Amniotic epithelial cell (primary cell): ENCODE measurements at places on chromosomes 11 and 22.
A peak's percentile ranks its signal among the peaks of the same experiment; 100 is the strongest.

DNA sequence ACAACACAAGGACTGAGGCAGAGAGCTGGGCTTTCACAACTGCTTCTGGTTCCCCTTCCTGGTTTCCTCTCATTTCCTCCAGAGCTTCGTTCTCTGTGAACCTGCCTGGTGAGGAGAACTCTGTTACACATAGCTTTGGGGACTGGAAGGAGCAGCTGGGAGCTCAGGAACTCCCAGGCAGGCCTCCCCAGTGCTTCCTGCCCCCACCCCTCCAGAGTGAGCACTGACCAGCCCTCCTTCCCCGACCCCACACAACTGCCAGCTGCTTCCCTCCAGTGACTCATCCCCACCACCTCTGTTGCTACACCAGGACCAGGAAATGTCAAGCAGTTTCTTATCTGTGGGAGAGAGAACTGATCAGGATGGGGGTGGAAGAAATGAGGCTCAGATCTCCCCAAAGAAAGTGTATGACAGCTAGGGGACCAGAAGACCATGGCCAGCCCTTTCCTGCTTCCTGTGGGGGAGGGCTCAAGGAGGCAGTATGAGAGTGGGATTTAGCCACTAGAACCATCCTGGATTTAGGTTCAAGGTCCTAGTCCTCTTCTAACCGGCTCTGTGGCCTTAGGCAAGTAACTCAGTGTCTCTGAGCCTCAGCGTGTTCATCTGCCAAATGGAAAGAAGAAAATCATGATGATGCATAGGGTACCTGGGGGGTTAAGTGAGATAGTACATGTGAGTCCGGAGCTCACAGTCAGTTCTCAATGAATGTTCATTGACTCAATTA lies 4.5 kb upstream of the TP53I11 start:
- DNase-seq = peak; percentile 88

DNA sequence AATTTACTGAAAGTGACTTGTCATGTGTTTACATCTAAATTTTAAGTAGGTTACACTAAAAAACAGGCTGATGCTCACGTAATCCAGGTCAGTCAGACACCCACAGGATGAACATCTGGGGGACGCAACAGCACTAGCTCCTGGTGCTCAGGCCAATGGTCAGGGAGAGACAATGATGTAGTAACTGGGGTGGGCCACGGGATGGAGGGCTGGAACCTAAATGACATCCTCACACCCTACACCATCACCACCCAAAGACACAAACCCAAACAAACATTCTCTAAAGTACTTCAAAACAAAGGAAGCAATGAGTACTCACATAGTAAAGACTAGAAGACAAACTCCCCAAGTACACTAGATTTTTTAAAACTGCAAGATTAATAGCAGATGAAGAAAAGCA lies 53.5 kb upstream of the SLC25A1 start:
- no peak for DNase-seq

GRCh38 chr11:117127171-117127901 lies 16.8 kb upstream of the PAFAH1B2 start:
- no peak for DNase-seq

GRCh38 chr11:67289651-67290479 lies 762 bp downstream of the ANKRD13D start:
- DNase-seq = peak; percentile 27

GRCh38 chr11:130612291-130612851 lies 163.9 kb downstream of the ADAMTS15 start:
- peak; percentile 80 for DNase-seq

DNA sequence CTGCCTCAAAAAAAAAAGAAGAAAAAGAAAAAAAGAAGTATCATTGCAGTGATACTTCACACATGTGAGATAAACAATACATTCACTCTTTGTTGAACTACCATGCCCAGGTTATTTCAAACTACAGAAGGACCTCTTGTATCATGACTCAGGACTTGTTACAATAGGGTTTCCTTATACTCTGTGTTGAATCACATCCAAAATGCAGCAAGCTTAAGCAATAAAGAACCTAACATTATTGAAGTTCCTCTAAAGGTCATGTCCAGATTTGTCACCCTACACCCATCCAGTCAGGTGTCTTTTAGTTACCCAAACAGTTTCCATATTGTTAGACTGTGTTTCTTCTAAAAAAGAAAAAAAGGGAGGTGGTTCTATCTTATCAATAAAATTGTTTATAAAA lies 26.9 kb upstream of the ALKBH3 start:
- no peak for DNase-seq

- DNase-seq = no peak
Measured at GRCh38 chr11:12359761-12360160, 17.6 kb upstream of the PARVA start.

GRCh38 chr11:10623797-10624761 lies 55.6 kb upstream of the LYVE1 start:
- no peak for DNase-seq

GRCh38 chr22:24466716-24467328 lies 28.3 kb upstream of the UPB1 start:
- peak; percentile 62 for DNase-seq

DNA sequence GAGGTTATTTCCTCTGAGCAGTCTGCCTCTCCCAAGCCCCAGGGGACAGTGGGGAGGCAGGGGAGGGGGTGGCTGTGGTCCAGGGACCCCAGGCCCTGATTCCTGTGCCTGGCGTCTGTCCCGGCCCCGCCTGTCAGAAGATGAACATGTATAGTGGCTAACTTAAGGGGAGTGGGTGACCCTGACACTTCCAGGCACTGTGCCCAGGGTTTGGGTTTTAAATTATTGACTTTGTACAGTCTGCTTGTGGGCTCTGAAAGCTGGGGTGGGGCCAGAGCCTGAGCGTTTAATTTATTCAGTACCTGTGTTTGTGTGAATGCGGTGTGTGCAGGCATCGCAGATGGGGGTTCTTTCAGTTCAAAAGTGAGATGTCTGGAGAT lies 3.1 kb downstream of the PIM3 start:
- no peak for DNase-seq

DNA sequence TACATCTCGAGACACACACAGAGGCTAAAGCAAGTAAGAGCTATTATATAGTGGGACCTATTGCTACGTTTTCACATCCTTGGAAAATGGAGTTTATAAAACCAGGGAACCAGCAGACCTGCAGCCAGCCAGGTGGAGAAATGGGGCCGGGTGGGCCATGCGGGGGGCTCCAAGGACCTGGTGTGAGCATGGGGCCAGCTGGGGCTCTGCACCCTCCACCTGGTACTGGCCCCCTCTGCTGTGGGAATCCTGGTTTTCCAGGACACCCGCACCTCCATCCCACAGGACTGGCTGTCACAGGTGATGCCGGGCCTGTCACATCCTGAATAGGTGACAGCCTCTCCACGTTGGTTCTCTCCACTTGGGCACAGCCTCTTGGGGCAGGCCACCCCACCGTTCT lies 11.3 kb downstream of the DHCR7 start:
- no peak for DNase-seq

DNA sequence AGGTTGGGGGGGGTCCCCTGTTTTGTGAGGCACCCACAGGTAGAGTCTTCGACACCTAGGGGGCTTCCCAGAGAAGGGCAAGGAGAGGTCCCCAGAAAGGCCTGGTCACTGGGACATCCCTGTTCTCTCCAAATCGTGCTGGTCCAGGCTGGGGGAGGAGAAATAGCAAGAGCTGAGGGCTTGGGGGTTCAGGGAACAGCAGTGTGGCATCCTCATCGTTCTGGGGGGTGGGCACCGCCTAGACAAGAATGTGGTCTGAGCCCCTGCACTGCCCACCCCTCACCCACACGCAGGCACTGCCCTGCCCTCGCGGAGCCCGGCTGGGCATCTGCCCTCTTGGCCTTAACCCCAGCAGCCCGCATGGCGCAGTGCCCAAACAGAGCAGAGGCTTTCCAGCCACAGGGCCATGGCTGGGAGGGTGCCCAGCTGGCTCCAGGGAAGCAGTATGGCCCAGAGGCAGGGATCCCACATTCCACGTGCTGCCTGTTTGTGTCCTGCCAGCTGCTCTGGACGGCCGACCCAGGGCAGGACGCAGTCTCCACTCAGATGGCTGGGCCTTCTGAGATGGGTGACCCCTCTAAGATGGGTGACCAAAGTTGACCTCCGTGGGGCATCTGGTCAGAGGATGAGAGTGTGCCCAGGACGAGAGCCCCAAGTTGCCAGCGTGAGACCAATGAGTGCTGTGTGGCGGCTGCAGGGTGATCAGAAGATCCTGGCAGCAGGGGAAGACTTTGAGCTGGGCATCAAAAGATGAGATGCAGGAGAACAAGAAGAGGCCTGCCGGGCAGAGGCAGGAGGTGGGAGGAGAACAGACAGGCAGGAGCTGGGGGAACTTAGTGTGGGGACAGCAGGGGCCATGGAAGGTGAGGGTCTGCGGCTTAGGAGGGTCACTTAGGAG lies 14.4 kb downstream of the SCARF2 start:
- DNase-seq = no peak

DNA sequence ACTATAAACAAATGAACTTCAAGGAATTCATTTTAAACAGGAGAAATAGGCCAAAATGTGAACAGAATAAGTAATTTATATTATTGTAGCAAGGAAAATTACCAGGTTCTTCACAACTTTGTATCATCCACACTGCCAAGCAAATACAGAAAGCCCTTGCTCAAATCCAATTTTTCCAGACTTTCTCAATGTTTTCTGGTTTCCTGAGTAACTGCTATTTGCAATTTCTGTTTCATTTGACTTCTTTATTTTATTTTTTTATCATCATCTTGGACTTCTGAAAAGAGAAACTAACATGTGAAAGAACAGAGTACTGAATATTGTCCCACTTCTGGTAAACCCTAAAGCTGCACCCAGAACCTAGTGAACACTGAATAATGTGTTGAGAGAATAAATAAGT lies 61.0 kb downstream of the SLC1A2 start:
- no peak for DNase-seq

DNA sequence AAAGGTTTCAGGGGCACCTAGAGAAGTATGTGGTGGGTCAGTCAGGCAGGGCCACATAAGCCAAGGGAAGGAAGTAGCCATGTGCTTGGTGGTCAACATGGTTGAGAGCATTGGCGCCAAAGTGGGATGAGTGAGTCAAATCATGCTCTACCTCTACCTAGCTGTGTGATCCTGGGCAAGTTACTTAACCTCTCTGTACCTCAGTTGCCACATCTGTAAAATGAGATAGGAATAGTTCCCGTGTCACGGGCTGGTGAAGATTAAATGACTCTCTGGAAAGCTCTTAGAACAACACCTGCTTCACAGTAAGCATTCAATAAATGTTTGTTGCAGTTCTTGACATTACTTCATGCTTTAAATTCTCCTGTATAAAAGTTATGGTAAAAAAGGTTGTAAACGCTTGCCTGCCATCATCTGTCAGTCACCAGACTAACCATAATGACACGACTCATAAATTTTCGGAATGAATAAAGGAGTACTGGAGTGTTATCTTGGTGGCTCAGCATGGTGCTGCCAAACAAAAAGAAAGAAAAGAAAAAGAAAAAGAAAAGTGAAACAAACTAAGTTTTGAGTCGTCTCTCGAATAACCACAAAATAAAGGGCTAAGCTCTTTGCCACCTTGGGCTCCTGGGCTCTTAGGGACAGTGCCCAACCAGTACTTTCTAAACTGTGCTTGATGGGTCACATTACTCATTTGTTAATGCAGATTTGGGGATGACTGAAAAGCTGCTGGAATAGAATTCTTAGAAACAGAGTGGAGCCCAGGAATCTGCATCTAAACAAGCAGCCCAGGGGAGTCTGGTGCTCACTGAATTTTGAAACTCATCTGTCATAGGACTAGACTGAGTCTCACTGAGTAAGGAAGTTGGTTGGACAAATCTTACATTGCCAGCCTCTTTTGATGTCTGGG lies 107.6 kb downstream of the LDLRAD3 start:
- DNase-seq = no peak

DNA sequence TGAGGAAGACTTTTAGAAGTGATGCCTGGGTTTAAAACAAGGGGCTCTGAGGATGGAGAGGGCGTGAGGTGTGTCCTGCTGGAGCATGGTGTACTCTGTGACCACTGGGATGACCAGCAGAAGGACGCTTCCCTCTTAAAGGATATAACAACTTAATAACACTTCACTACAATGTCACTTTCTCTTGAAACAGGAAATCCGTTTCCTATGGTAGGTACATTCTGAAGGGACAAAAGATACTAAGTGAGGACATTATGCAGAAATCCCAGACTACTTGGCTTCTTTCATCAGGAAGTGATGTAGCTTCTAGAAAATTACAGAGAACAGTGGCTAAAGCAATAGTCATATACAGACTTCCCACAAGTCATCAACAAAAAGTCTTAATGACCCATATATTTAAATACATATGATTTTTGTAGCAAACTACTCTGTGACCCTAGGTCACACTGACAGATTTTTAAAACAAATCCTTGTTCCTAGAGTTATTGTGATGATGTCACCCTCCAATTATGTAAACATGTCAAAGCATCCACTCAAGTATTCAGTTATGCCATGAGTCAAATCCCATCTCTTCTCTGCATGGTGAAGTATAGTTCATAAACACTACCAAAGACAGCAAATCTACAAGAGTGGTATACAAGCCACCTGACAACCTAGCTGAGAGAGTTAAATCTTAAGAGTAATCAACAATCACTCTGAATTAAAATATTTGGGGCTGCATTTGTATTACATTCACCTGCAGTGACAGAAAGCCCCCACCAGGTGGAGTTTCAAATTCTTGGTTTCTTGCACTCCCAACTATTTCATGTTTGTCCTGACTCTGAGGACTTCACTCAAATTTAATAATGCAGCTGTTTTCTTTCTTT lies 32.8 kb downstream of the PITPNB start:
- DNase-seq = peak; percentile 85

- DNase-seq = no peak
Measured at GRCh38 chr22:27382947-27383346, 418.6 kb downstream of the MN1 start.

GRCh38 chr22:22519591-22519990 lies 479 bp downstream of the ZNF280A start:
- no peak for DNase-seq
